ENCODE measurements at places on chromosomes 1 and 21.

- DNase-seq: no peak
These were observed 81.1 kb upstream of the GPR88 start for GRCh38 chr1:100456880-100457279.

GRCh38 chr1:27974417-27974781 is 14.6 kb downstream of the XKR8 start:
- no peak for DNase-seq

- DNase-seq: no peak
These were observed 19.1 kb downstream of the ARHGAP29 start for GRCh38 chr1:94218332-94218731.

DNA sequence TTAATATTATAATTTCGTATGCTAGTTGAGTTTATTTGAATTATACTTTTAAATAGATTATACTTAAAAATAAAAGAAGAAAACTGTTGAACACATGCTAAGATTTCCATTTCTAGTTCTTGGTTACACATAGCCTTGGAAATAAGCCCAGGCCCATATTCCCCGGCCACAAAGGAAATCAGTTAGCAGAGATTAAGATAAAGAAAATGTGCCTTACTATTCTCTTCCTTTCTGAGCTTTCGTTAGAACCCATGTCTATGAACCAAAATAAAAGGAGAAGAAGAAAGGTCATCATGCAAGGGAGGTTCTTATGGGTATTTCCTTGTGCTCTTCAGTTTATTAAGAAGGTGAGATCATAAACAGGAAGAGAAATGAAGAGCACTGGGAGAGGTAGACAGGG is 32.3 kb upstream of the CRP start:
- no peak for DNase-seq

GRCh38 chr1:18324246-18324645 is 156.5 kb upstream of the KLHDC7A start:
- no peak for DNase-seq

DNA sequence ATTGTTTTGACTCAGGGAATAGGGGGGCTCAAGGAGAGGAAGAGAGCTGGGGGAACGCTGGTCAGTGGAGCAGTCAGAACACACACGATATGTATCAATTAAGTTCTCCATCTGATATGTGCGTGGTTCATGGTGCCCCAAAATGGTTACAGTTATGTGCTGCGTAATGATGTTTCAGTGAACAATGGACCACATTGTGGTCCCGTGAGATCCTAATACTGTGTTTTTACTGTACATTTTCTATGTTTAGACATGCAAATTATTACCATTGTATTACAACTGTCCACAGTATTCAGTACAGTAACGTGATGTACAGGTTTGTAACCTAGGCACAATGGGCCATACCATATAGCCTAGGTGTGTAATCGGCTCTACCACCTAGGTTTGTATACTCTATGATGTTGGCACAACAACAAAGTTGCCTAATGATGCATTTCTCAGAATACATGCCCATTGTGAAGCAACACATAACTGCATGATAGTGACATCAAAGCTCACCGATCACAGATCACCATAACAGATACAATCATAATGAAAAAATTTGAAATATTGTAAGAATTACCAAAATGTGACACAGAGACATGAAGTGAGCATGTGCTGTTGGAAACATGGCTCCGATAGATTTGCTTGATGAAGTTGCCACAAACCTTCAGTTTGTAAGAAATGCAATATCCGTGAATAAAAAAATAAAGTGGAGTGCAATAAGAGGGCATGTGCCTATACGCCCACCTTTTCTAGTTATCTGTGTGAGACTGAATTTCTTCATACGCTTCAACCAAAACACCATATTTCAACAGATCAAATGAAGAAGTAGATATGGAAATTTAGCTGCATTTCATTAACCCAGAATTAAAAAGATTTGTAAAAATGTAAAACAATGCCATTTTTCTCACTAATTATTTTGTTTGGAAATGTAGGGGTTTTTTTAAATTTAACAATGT is 14.8 kb upstream of the TMEM54 start:
- no peak for DNase-seq

GRCh38 chr1:232883992-232884661 is 66.3 kb upstream of the NTPCR start:
- DNase-seq: no peak

DNA sequence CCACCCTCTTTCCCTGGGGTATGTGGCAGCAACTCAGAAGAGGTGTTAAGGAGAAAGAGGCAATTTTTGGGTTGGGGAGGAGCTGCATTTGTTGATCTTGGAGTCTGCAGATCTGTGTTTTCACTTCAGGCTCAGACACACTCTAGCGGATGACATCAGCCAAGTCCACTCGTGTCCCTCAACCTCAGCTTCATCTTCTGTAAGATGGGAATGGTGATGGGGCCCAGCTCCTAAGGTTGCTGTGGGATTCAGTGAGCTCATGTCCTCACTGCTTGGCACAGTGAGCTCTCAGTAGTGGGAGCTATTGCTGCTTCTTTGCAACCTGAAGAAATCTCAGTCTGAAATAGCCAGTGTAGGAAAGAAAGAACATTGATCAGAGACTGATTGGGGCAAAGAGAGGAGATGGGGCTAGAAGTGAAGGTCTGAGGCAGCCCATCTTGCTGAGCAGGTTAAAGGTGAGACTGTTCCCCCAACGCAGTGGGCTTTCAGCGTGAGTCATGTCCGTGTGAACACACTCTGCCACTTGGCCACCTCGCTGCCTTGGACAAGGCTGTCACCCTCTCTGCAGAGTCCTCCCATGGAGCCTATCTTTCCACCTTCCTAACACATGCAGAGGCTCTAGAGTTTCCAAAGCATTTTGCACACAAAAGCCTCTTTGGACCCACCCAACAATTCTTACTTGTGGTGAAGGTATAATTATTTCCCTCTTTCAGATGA is 56.0 kb upstream of the CITED4 start:
- DNase-seq: no peak

GRCh38 chr21:38807441-38807871 is 1.7 kb downstream of the ETS2 start:
- peak; percentile 40 for DNase-seq

GRCh38 chr1:221829327-221830015 is 87.6 kb upstream of the DUSP10 start:
- DNase-seq: peak; percentile 14

GRCh38 chr21:34809822-34810221 is 141.0 kb downstream of the CLIC6 start:
- no peak for DNase-seq

DNA sequence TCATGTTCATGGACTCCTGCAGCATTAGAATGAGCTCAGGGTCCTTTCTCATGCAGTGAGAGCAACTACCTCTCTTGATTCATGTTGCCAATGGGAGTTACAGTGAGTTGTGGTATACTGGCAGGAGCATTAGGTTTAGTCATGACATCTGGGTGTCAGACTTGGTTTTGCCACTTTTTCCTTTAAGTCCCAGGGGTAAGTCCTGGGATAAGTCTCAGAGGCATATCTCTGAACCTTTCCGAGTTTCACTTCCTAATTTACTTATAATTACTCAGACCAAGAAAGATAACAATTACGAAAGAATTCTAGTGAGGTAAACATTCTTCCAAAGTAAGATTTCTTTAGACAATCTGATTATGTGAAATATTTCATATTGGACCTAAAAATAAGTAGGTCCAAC is 606.0 kb downstream of the SMYD3 start:
- DNase-seq: no peak

DNA sequence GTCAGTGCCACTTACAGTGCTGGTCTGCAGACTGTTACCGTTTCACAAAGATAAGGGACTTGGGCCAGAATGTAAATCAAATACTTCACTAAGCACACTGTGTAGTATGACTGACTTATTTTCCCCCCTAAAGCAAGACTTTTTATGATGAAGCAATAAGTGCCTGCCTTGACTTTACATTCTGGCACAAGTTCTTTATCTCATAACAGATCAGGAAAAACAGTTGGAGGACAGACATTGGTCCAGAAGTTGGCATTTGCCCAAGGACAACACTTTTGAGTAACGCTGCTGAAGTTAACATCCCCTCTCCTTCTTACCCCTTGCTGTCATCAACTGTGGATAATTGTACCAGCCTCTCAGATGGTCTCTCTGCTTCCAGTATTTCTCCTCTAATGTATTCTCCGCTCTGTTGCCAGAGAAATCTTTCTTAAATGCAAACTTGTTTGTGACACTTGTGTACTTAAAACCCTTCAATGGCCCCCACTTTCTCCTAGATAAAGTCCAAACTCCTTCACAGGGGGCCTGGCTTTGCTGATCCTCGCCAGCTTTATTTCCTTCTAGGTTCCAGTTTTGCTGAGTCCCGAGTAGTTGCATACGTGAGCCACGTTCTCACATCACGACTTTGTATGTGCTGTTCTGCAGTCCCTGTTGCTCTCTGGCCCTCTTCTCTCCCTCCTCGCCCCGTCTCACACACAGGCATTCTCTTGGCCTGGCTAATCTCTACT is 45.7 kb downstream of the S1PR1 start:
- no peak for DNase-seq

GRCh38 chr1:90386899-90387720 is 330.0 kb downstream of the BARHL2 start:
- DNase-seq: no peak

- no peak for DNase-seq
These were observed 648 bp upstream of the RGS7 start for GRCh38 chr1:241357366-241358340.

DNA sequence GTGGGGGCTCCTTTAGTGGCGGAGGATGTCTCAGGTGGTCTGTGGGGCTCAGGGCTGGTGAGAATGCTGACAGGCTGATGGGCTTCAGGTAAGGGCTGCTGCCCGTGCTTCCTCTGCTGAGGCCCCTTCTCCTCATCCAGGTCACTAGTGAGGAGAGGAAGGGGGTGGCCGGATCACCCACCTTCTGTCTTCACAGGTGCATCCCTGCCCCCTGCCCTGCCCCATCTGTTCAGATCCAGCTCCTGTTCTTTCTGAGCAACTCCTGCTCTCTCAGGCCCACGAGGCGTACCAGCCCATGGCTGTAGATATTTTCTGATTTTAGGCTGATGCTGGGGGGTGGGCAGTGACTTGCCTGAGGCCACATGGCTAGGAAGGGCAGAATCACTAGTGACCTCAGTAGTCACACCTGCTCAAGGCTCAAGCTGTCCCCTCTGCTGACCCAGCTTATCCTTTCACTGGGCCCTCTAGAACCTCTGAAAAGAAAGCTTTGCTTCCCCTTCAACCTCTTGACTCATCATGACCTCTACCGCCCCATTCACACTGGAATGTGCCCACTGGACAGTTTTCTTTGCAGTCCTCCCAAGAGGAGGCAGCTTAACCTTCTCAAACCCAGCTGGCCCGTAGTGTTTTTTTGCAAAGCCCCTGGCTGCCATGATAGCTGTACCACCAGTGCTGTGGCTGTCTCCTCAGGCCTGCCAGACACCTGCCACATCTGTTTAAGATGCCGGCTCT is 14.8 kb downstream of the DCST2 start:
- no peak for DNase-seq

DNA sequence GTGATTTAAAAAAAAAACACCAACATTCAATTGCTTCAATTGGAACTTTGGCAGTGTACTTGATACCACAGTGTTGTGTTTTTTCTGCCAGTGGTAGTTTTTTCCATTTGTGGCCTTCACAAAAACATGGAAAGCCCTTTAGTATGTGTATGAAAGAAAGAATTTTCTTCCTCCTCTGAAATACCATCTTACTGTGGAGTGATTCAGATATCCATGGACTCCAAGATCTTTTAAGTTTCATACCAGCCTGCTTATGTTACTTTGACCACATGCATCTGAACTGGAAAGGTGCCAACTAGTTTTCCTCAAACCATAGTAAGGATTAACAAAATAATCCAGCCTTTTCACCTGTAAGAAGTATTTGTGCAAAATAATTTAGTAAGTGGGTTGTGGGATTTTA is 3.4 kb downstream of the PPP2R5A start:
- no peak for DNase-seq

DNA sequence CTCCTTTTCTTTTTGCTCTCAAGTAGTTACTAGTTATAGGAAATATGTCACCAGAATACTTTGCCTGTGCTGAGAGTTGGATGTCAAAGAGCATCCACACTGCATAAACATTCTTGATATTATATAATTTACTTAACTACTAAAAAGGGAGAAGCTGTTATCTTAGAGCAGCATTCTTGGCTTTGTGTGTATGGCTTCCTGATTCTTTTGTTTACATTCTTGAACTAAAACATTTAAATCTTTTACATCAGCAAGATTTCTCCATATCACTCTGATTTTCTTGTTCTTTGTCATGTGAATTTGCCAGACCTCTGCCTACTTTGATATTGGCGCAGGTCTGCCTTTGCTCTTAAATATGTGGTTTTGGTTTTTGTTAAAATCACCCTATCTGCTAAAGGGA is 48.8 kb downstream of the SUCO start:
- no peak for DNase-seq

DNA sequence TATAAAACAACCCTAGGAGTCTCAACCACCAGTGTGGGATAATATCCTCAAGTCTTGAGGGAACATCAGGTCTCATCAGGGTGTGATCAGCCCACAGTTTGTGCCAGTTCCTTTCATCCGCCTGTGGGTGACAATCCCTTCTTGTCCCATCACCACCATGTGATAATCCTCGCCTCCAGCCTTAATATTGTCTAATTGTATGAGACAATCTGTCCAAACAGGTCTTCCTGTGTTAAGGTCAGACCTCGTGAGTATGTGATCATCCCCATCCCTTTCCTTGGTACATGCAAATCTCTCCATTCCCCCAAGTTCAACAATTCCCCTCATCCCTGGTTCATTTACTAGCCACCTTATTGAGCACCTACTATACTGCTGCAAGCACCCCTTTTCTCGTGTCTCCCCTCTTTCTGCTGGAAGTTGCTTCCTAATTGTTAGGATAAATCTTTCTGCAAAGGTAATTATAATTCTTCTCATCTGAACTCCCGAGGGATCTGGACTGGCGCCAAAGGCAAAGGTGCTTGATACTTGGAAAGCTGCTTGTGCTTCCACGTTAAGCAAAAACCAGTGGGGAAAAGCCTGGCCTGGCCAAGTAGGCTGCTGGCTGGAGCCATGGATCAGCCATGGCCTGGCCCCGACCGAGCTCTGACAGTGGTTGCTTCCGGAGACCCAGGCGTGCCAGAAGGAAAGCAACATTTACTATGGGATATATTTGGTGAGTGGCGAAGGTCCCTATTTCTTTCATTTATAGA is 92.5 kb downstream of the RNF220 start:
- DNase-seq: no peak

GRCh38 chr1:204130981-204131892 is 20.6 kb downstream of the ETNK2 start:
- no peak for DNase-seq

DNA sequence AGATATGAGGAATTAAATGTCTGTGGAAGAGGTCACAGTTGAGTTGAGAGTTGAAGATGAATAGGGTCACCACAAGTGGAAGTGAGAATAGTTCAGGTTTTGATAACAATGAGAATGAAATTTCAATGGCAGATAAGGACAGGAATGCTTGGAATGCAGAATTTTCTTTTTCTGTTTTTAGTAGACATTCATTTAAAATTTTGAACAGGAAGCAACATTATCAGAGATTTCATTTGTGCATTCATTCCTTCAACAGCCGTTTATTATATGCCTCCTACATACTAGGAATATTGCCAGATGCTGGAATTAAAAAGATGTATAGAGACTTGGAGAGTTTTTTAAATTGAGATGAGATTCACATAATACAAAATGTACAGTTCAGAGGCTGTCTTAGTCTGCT is 126.8 kb downstream of the ITSN1 start:
- DNase-seq: no peak

GRCh38 chr1:72375226-72375625 is 92.9 kb upstream of the NEGR1 start:
- no peak for DNase-seq
